EL (cell line): ENCODE measurements at places on chromosomes 1 and 21.

DNA sequence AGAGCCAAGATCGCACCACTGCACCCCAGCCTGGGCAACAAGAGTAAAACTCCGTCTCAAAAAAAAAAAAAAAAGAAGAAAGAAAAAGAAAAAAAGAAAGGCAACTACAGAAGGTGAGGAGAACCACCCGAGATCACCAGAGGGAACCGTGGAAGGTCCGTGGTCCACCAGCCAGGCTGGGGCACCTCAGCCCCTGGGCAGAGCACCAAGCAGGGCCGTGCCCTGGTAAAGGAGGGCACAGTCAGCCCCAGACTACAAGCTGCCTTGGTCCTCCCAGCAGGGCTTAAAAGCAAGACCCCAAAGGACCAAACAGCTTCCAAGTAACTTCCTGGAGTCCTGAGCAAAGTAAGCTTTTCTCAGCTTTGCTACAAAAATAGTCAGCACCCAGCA is 8.8 kb upstream of the SAMD11 start:
- no peak for DNase-seq

DNA sequence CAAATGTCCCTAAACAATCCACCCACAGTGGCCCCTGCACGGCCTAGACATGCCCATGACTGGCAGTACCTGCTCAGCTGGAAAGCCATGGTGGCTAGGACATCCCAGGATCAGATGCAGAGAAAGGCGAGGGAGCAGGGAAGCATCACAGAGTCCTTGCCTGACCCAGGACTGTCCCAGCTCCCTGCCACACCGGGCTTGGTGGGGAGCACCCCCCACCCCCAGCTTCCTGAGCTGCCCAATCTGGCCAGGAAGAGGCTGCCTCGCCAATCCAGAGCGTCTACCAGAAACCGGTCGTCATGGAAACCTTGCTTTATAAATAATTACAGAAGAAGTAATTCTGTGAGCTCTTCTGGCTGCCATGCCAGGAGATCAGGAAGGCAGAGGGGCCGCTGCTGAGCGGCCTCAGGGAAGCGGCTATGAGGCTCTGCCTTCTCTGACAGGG is 34.8 kb downstream of the ACOT7 start:
- peak; percentile 27 for DNase-seq

DNA sequence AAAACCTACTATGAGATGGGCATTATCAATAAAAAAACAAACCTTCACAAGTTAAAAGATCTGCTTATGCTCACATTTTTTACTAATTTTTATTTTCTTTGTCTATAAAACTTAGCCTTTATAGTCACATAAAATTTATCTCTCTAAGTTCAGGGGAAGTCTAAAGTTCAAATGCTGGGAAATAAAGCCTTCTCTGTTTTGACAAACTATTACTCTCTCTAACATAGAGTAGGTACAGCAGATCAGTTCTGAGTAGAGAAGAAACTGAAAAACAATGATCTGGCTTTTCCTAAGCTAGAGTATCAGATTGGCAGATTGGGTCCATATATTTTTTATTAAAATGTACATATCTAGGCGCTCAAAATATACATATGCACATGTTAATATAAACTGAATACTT is 31.2 kb downstream of the C1orf141 start:
- no peak for DNase-seq

GRCh38 chr1:200982071-200982945 is 41.2 kb downstream of the KIF21B start:
- no peak for DNase-seq

DNA sequence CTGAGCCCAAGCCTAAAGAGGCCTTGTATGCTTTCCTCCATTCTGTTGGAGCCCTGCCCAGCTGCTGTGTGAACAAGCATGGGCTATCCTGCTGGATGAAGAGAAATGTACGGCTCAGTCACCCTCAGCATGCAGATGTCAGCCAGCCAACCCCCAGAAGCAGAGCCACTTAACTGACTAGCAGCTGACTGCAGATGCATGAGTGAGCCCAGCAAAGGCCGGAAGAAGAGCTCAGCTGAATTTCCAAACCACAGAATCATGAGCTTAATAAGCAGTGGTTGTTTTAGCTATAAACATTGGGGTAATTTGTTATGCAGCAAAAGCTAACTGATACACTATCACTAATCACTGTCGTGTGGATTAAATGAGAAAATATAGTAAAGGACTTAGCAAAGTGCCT is 39.0 kb downstream of the FOXO6 start:
- DNase-seq: no peak

DNA sequence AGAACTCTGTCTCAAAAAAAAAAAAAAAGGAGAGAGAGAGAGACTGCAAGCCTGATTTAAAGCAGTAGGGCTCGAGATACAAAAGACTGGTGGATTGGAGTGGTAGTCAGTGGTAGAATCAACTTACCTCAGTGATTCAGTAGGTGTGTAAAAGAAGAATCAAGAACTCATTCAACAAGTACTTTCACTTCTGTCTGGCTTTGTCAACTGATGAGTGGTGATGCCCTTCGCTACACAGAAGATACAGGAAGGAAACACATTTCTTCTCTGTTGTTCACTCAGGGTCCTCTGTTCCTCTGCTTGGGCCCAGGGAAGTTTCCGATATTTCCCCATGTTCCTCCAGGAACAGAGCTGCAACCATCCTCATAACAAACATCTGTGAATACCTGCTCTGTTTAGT is 68.6 kb upstream of the COG2 start:
- DNase-seq: no peak

- no peak for DNase-seq
Observed at GRCh38 chr1:150748878-150749719, 16.5 kb downstream of the CTSS start.

GRCh38 chr1:212600071-212600915 is 8.3 kb upstream of the ATF3 start:
- no peak for DNase-seq

GRCh38 chr1:210344706-210345105 is 16.0 kb downstream of the HHAT start:
- DNase-seq: peak; percentile 55

GRCh38 chr1:155091071-155092051 is 12.7 kb downstream of the EFNA3 start:
- DNase-seq: peak; percentile 70

DNA sequence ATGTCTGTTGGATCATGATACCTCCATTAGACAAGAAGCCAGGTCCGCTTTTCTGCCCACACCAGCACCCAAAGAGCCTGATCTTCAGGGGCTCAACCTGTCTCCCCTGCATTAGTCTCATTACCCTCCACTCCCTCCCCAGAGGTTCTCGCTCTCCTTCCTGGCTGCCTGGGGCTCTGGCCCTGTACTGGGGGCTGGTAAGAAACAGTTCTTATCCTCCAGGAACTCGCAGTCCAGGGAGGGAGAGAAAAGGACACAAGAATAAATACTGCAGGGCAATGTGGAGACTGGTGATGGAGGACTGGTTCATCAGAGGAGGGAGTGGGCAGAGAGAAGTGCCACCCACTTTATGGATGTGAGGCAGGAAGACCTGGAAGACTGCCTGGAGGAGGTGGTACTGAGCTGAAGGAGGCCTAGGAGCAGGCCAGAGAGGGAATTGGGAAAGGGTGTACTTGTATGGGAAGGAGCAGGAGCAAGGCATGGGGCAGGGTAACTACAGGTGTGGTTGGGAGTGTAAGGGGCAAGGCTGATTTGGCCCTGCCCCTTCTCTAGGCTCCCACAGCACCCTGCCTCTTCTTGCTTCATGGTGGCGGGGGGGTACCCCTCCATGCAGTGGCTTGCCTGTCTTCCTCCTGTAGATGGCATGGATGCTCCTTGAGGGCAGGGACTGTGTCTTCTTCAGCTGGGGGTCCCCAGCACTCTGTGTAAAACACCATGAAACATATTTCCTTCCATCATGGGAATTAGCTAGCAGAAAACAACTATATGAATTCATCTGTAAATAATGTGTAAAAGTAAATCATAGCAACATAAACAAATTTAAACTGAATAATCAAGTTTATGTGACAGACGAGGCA is 5.0 kb downstream of the LRRC71 start:
- no peak for DNase-seq

- peak; percentile 24 for DNase-seq
Observed at GRCh38 chr1:58779059-58779754, 4.6 kb downstream of the JUN start.

GRCh38 chr1:192808163-192808517 is 699 bp upstream of the RGS2 start:
- no peak for DNase-seq

DNA sequence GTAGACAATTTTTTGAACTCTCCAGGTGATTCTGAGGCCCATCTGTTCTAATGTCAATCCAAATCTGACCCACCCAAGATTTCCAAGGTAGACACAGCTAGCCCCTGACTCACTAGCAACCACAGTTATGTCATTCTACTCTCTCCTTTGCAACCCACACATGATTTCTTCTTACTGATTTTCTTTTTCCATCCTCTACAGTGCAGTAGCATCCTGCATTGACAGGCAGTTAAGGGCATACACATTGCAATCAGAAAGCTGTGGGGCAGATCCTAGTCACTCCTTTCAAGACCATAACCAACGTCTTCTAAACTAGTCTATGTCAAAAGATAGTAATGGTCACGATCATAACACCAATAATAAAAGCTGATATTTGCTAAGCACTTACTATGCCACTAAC is 54.2 kb downstream of the JAK1 start:
- no peak for DNase-seq

GRCh38 chr1:201490708-201491131 is 16.2 kb downstream of the CSRP1 start:
- DNase-seq: peak; percentile 58

DNA sequence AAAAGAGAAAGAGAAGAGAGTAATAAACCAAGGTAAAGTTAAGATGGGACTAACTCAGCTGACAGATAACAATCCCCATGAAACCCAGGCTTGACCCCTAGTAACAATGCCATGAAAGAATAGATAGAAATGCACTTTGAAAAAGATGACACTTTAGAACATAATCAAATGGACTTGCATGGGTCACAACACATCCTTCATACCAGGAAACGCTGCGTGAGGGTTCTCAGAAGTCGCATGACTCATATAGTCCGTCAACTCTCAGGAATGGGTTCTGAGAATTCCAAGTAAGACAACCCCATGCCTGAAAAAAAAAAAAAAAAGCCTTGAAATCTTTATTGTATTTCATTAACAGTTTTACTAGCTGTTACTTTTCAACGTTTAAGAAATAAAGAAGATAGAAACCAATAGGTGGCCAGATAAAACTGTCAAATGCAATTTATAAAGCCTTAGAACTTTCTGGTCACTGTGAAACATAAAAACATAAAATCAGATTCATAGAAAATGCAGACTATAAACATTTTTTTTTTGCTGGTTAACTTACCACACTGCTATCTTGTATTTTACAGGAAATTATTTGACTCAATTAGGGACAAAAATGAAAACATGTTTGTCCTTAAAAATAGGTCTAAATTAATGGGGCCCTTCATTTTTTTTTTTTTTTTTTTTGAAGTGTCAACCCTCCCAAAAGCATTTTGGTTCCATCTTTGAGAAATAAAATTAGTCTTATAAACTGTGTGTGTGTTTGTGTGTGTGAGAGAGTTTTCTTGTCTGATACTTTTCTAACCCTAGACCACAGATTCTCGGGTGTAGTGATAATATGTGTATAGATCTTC is 202.1 kb downstream of the NCAM2 start:
- DNase-seq: peak; percentile 98

DNA sequence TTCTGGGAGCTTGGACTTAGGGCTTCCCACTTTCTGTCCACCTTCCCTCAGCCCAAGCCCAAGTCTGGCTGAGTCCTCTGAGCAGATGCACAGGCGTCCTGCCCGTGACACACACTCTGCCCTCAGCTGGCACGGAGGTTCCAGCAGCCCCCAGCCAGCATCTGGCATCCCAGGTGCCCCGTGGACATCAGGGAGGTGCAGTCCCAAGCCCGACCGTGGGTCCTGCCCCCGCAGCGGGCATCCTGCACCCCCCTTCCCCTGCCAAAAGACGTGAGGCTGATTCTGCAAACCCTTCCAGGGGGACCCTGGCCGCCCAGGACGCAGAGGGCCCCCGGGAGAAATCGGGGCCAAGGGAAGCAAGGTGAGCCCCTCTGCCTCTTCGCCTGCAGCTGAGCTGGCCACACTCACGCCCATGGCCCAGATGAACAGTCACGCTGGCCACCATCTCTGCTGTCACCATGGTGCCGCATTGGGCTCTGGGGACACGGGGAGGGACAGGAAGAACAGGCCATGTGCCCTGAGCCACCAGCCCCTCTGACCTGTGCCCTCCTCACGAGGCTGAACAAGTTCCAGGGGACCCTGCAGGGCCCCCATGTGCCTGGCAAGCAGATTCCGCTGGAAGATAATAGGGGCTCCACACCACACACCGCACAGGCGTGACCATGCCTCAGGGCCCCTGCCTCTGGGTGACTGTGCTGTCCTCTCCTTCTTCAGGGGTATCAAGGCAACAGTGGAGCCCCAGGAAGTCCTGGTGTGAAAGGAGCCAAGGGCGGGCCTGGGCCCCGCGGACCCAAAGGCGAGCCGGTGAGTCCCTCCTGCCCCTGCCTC is 20.6 kb downstream of the COL6A2 start:
- no peak for DNase-seq

GRCh38 chr1:5947978-5948680 is 44.1 kb downstream of the NPHP4 start:
- no peak for DNase-seq

GRCh38 chr1:245579881-245580280 is 425.1 kb downstream of the KIF26B start:
- DNase-seq: no peak

DNA sequence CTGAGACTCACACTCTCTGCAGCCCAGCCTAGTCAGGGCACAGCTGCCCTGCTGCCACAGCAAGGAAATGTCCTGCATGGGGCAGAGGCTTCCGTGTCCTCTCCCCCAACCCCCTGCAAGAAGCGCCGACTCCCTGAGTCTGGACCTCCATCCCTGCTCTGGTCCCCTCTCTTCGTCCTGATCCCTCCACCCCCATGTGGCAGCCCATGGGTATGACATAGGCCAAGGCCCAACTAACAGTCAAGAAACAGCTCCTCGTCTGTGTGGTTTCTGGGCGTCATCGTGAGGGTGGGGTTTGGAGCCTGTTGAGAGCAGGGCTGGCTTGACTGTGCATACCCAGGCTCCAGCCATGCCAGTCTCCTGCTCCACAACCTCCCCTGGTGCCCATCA is 19.5 kb downstream of the FAAH start:
- no peak for DNase-seq

- peak; percentile 94 for DNase-seq
Observed at GRCh38 chr1:219304227-219305226, 130.8 kb downstream of the LYPLAL1 start.

DNA sequence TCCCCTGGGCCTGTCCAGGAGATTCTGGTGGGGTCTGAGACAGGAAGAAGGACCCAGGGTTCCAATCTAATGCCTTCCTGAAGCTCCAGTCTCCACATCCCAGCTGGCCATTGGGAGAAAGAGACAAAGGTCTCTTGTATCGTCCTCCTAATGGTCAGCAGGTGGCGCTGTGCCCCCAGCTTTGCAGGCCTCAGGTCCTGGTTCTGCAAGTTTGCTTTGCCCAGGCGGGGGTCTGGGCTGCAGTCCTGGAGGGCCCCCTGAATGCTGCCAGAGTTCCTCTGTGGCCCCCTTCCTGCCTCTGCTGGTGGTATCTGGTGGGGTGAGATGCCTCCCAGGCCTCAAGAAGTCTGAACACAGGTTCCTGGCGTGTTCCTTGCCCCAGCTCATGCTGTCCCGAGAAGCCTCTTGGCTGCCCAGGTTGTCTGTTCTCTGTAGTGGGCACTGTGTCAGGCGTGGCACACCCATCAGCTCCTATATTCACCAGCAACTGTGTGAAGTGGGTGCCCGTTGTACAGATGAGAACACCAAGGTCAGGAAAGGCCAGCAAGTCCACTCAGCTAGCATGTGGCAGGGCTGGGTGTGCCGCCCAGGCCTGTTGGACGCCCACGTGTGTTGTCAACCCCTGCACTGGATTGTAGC is 33.8 kb upstream of the CSF3R start:
- DNase-seq: peak; percentile 58
